ENCODE measurements at places on chromosomes 2 and 18. TPM values are rescaled to one million over a fixed set of nuclear protein-coding genes. Genes with fewer than 3 reads are reported as not detected.

Gene UGT1A3
- not detected for total RNA-seq

Gene PJVK
- total RNA-seq, result 0.39 TPM

Gene NCKAP5
- under 0.01 TPM for total RNA-seq

Gene GMCL1
- 6.5 TPM for total RNA-seq

Gene R3HDM1
- total RNA-seq, result 4.6 TPM

Gene FEZ2
- total RNA-seq, result 53.6 TPM

Gene FAM237A
- total RNA-seq, result not detected

Measured in dermis microvascular lymphatic vessel endothelial cell (primary cell).